GM12878 (cell line): ENCODE measurements at places on chromosomes 5 and 9. TPM values are rescaled to one million over a fixed set of nuclear protein-coding genes. Genes with fewer than 3 reads are reported as not detected.

FTMT gene
- total RNA-seq = not detected in 2 replicates

DNAJC25 gene
- total RNA-seq = 3.0 and 4.0 TPM in 2 replicates

CLIC3 gene
- total RNA-seq = not detected in 2 replicates

PDLIM4 gene
- total RNA-seq = 0.24 and 0.36 TPM in 2 replicates

CARD6 gene
- total RNA-seq = 0.64 TPM in 2 replicates

EIF4E1B gene
- total RNA-seq = not detected in 2 replicates

SLC36A3 gene
- total RNA-seq = not detected in 2 replicates

ZER1 gene
- total RNA-seq = 14.0 and 14.7 TPM in 2 replicates

SH2D3C gene
- 21.0 and 23.5 TPM in 2 replicates for total RNA-seq

SSBP2 gene
- total RNA-seq = 59.3 and 62.8 TPM in 2 replicates

BOD1 gene
- total RNA-seq = 26.9 and 30.5 TPM in 2 replicates

DCANP1 gene
- not detected in 2 replicates for total RNA-seq

CARD9 gene
- 2.4 and 2.6 TPM in 2 replicates for total RNA-seq

OR1J4 gene
- not detected in 2 replicates for total RNA-seq

CTXN3 gene
- total RNA-seq = not detected in 2 replicates

PCDHB10 gene
- total RNA-seq = not detected in 2 replicates

ANKRD20A1 gene
- total RNA-seq = 0.27 and 0.33 TPM in 2 replicates

C9orf153 gene
- total RNA-seq = 0.18 TPM in 1 of 2 replicates, not detected in the other

KIAA0825 gene
- 1.2 and 1.3 TPM in 2 replicates for total RNA-seq

CACNA1B gene
- total RNA-seq = 0.03 TPM in 1 of 2 replicates, not detected in the other

ZNF658 gene
- total RNA-seq = 2.9 and 3.2 TPM in 2 replicates

ANGPTL2 gene
- total RNA-seq = 1.6 TPM in 2 replicates

CNTFR gene
- total RNA-seq = not detected in 2 replicates

PRRC1 gene
- total RNA-seq = 35.0 and 35.8 TPM in 2 replicates

RNF180 gene
- total RNA-seq = 0.69 and 0.90 TPM in 2 replicates

ADAMTSL2 gene
- total RNA-seq = 0.05 TPM in 1 of 2 replicates, not detected in the other

HEMGN gene
- total RNA-seq = 0.28 TPM in 1 of 2 replicates, not detected in the other

ACTBL2 gene
- total RNA-seq = not detected in 2 replicates

IFNA2 gene
- total RNA-seq = 0.26 TPM in 1 of 2 replicates, not detected in the other

ENHO gene
- not detected in 2 replicates for total RNA-seq

DPH7 gene
- 30.0 and 33.8 TPM in 2 replicates for total RNA-seq

ZNF454 gene
- total RNA-seq = not detected in 2 replicates

GLRA1 gene
- not detected in 2 replicates for total RNA-seq
